Suppressor macrophage treated with lipopolysaccharide for 4 hours (primary cell): ENCODE measurements at places on chromosomes 3 and 15.

DNA sequence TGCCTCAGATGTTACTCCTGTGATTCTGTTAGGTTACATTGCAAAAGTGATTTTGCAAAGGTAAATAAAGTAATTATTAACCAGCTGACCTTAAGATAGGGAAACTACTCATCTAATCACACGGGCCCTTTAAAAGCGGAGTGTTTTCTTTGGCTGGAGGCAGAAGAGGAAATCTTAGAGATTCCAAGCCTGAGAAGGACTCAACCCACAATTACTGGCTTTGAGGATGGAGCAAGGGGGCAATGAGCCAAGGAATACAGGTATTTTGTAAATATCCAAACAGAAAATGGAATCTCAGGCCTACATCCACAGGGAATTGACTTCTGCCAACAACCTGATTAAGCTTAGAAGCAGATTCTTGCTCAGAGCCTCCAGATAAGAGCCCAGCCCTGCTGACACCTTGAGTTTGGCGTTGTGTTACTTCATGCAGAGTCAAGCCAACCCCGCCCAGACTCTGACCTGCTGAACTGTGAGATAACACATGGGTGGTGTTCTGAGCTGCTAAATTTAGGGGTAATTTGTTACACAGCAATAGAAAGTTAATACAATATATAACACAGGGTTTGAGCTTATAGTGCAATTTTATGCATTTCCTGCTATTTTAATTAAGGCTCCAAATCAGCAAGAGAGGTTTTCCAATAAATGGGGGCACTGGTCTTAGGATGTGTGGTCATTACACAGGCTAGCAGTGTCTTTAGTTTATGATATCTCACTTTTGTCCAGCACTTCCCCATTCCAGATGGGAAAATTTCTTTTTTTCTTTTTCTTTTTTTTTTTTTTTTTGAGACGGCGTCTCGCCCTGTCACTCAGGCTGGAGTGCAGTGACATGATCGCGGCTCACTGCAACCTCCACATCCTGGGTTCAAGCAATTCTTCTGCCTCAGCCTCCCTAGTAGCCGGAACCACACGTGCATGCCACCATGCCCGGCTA, 19.5 kb downstream of the NFKBIZ start:
- no peak for DNase-seq

- DNase-seq: no peak
Measured at GRCh38 chr15:40151991-40152390, 8.9 kb upstream of the BUB1B start.

DNA sequence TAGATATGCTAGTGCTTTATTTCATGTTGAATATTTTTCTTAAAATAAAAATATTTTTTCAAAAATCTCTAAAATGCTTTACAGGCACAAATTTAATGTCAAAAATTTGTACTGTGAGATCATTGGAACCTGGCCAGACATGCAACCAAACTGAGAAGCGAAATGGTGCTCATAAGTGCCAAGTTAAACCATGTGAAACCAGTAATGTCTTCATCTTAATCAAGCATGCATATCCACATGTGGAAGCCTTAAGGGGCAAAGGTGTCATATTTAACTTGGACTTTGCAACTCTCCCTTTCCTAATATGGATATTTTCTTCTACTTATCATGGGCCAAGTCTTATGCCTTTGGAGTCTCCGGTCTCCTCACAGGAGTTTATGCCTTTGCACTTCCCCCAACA, 208.9 kb upstream of the COL8A1 start:
- no peak for DNase-seq

GRCh38 chr3:169574531-169574930, 89.0 kb downstream of the MECOM start:
- DNase-seq: no peak

GRCh38 chr3:127072971-127073783, 90.3 kb downstream of the PLXNA1 start:
- DNase-seq: no peak

- no peak for DNase-seq
Measured at GRCh38 chr3:128400671-128401070, 66.0 kb downstream of the DNAJB8 start.

- DNase-seq: peak; percentile 43
Measured at GRCh38 chr15:58724466-58724865, 25.0 kb downstream of the ADAM10 start.

DNA sequence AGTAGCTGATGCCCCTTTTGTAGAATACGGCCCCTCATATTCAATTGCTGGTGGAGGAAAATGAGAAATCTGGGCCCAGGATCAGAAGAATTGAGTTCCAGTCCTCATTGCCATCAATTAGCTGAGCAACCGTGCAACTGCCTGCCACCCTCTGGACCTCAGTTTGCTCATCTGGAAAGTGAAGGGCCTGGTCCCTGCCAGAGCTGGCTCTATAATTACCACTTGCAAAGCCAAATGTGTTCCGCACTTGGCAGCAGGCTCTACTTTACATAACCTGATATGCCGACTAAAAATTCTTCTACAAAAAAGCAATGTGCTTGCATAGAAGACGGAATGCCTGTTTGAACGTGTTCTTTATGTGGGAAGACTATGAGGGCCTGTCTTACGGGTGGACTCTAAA, 8.6 kb upstream of the ITGB5 start:
- DNase-seq: no peak

DNA sequence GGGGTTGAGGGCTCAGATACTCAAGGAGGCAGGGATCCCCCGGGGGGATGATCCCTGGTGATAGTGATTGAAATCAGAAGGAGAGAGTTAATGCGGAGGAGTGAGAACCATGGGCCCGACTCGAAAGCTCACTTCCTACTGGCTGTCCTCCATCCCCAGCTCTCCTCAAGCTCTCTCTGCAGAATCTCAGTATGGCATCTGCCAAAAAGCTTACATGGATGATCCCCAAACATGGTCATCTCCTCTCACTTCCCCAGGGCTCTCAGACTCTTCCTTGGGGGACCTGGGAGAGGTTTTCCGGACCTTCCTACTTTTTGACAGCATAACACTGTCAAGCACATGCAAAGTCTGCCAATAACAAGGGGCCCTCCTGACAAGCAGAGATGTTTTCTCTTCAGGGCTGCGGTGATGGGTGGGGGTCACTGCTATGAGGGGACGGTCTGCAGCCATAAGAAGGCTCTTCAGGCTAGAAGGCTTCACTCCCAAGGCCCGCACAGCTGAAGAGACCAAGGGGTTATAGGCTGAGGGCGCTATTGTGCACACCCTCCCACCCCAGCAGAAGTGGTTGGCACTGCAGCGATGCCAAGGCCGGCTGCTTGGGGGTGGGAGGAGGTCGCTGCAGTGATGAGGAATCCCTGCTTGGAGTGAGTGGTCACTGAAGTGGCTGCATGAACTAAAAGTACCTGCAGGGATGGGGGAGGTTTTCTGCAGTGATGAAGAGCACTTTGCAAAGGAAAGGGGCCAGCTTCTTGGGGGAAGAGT, 828 bp upstream of the VWA5B2 start:
- DNase-seq: no peak

GRCh38 chr3:168212664-168213285, 117.1 kb upstream of the GOLIM4 start:
- DNase-seq: no peak

GRCh38 chr3:89525609-89526008, 418.2 kb downstream of the EPHA3 start:
- no peak for DNase-seq
